ENCODE measurements at places on chromosomes 6 and 20.

DNA sequence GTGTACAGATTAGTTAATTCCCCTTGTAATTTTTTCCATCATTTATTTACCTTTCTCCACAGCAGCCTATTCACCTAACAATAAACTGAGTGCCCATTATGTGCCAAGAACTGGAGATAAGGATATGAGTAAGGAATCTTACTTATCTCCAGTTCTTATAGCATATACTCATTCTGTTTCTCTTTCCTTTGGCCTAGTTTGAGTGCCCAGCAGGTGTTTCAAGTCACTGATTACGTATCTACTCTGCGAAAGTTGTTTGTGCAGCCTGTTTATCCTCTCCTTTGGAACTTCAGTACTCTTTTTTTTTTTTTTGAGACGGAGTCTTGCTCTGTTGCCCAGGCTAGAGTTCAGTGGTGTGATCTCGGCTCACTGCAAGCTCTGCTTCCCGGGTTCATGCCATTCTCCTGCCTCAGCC is 17.3 kb upstream of the POU5F1 start:
- no peak for DNase-seq

GRCh38 chr20:48247961-48248360 is 462.7 kb upstream of the SULF2 start:
- DNase-seq = no peak

GRCh38 chr20:5715071-5715841 is 34.9 kb upstream of the SHLD1 start:
- no peak for DNase-seq

- DNase-seq = no peak
These were observed 289.2 kb upstream of the CNR1 start for GRCh38 chr6:88455317-88455716.

DNA sequence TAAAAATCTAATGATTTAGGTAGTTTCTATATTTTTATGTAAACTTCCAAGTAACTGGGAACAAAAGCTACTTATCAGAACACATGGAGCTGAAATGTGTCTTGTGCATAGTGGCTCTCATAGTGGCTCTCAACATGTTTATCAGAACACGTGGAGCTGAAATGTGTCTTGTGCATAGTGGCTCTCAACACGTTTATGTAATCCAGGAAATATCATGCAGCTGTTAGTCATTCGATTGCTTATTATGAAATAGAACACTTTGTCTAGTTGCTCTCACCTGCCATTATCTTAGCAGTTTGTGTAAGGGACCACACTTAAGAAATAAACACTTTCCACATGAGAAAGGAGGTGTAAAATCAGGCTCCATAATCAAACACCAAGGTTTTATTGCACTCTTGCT is 119.2 kb upstream of the ASCC3 start:
- no peak for DNase-seq

DNA sequence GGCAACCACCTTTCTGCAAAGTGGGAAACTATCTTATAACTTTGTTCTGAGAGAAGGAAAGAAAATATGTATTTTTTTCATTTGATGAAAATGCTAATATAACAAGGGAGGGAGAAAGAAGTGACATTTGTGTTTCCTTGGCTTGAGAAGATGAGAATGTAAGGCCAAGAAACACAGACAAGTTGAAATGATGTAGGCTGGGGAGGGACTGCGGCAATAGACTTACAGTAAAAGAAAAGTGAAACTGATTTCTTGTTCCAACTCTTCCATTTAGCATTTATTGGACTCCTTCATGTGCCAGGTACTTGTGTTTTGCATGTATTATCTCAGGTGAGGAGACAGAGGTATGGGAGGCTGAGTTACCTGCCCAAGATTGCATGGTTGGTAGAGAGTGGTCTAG is 130.9 kb downstream of the CARMIL1 start:
- no peak for DNase-seq

DNA sequence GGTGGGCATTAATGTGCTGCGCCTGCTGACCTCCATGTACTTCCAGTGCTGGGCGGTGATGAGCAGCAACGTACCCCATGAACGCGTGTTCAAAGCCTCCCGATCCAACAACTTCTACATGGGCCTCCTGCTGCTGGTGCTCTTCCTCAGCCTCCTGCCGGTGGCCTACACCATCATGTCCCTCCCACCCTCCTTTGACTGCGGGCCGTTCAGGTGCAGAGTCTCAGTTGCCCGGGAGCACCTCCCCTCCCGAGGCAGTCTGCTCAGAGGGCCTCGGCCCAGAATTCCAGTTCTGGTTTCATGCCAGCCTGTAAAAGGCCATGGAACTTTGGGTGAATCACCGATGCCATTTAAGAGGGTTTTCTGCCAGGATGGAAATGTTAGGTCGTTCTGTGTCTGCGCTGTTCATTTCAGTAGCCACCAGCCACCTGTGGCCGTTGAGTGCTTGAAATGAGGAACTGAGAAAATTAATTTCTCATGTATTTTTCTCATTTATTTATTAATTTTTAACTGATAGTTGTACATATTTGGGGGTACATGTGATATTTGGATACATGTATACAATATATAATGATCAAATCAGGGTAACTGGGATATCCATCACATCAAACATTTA is 35.2 kb upstream of the NOP56 start:
- DNase-seq = no peak

- no peak for DNase-seq
These were observed 113.0 kb upstream of the TIAM2 start for GRCh38 chr6:154882107-154882506.

DNA sequence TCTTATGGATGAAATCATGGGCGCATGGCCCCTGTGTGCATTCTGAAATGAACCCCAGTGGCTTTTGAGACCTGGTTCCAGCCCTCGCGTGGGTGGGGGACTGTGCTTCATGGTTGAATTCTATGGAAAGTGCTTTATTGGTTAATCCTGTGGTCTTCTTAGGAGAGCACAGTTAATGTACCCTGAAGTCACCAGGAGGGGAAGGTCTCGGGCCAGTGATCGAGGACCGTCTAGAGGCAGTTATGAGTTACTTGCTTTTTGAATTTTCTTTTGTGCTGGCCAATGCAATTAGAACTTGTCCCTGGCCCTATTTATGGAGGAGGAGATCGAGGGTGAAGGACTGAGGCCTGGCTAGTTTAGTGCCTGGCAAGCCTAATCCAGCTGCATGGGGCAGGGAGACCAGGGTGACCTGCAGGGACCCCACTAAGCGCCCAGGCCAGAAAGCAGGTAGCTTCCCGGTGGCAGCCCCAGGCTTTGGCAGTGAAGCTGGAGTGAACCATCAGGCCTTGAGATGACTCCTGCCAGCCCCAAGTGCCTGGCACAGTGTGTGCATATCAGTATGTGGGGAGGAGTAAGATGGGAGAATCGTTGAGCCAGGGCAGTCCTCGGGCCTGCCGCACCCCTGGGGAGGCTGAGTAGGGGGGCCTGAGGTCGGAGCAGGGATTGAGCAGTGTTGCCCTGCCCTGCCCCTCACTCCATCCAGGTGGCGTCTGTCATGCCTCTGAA is 144.6 kb upstream of the RNF24 start:
- DNase-seq = no peak

- DNase-seq = no peak
These were observed 308.2 kb downstream of the FARS2 start for GRCh38 chr6:5569491-5569890.

- DNase-seq = no peak
These were observed 13.5 kb upstream of the NT5E start for GRCh38 chr6:85436411-85436810.

All from cardiac septum (tissue), 1 donor.